ENCODE measurements at places on chromosomes 6 and 20.

DNA sequence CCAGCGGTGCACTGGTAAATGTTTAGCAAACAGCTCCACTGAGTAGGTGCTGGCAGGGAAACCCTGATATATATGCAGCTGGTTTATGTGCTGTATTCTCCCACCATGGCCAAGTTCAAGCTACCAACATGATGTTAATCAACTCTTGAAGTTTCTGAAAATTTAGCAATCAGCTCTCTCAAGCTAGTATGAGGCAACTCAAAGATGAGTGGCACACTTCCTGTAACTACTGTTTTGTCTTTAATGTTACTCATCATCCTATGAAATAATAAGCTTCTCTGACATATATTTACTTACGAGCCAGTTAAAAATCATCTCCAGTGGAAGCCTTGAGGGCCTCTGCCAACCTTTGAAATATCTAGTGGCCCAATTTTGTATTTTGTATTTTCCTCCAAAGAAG, 54.7 kb downstream of the TRMT6 start:
- DNase-seq, result no peak

- no peak for DNase-seq
These were observed 198.6 kb upstream of the SIM1 start for GRCh38 chr6:100663219-100663863.

GRCh38 chr6:131917318-131917717, 33.9 kb downstream of the CCN2 start:
- no peak for DNase-seq

- DNase-seq, result no peak
These were observed 40.2 kb downstream of the PLEKHG1 start for GRCh38 chr6:150639823-150640331.
